ENCODE measurements at places on chromosomes 16 and 17.

- no peak for DNase-seq
These were observed 219.0 kb downstream of the FTO start for GRCh38 chr16:53922807-53923571.

DNA sequence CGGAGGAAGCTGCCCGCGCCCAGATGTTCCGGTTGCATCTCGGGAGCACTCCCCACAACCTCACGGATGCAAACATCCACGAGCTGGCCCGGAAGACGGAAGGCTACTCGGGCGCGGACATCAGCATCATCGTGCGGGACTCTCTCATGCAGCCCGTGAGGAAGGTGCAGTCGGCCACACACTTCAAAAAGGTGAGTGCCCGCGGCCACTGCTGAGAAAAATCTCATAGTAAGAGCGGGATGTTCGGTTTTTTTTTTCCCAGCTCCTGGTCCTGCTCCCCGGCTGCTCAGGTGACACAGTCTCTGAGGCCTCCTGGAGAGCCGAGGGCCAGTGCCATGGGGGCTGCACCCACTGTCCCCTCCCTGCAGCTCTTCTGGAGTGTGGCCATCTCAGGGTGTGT lies 9.3 kb downstream of the PDF start:
- DNase-seq: no peak

DNA sequence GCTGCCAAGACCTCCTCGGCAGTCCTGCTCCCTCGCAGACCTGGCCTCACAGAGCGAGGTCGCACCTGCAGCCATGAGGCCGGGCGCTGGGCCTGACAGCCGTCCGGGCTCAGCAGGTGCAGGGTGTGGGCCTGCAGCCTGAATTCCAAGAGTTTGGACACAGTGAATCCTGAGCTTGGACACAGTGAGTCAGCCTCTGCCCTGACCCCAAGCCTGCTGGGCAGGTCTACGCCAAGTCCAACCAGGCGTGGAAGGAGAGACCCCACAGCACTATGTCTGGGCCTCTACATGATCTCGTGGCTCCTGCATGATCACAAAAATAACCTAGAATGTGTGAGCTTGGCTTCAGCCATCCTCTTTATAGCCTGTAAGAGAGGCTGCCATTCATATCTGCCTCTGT lies 121.0 kb downstream of the C16orf95 start:
- no peak for DNase-seq

- no peak for DNase-seq
These were observed 1.9 kb downstream of the ENDOV start for GRCh38 chr17:80416940-80417293.

DNA sequence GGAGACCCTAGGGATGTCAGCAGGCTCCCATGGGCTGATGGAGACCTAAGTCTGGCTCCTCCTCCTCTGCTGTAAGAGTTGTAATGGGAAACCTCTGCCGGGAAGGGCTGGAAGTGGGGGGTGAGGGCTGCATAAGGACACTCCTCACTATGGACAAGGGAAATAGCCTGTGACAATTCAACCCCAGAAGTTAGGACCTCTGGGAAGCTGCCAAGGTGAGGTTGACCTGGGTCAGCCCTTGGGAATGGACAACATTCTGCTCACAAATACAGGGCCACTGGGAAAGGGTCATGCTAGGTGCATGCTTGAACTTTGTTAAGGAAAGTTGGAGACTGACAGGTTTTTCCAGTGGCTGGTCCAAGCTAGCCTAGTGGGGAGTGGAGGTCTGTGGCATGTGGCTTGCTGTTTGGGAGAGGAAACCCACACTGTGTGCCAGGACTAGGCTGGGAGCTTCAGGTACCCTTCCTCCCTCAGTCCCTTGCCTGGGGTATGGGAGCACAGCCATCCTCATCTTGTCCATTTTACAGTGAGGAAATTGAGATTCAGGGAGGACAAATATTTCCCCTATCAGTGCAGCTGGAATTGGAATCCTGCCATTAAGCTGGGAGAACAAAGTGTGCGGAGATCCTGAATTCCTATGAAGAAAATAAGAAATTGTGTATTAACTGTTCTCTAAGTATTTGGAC lies 190.4 kb downstream of the SALL1 start:
- no peak for DNase-seq

GRCh38 chr17:27268394-27269085 lies 25.4 kb upstream of the WSB1 start:
- no peak for DNase-seq

DNA sequence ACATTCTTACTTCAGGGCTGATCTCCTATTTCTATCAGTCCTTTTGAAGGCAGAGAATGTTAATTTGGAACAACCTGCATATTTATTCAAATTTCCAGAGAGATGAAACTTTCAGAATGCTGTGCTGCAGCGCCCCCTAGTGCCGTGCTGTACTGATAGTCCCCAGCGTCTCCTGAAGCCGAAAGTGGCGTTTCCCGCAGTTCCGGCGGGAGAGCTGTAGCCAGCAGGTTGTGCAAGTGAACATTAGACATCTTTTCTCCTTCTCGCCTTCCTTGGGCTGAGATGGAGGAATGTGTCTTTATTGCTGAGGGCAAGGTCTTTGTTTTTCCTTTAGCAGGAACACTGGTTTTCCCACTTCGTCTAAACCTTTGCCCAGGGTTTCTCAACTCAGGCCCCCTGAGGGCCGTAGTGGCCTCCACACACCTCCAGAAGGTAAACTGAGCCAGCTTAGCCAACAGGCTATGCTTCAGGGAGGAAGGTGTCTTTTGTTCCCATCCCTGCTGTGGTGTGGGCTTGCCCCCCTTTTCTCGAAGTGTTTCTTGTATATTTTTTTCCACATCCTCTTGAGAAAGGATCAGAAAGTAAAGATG lies 26.4 kb downstream of the USP10 start:
- no peak for DNase-seq

GRCh38 chr16:10971560-10971961 lies 27.2 kb downstream of the CLEC16A start:
- no peak for DNase-seq

- DNase-seq: no peak
These were observed 289.6 kb upstream of the ERCC4 start for GRCh38 chr16:13630374-13630773.

DNA sequence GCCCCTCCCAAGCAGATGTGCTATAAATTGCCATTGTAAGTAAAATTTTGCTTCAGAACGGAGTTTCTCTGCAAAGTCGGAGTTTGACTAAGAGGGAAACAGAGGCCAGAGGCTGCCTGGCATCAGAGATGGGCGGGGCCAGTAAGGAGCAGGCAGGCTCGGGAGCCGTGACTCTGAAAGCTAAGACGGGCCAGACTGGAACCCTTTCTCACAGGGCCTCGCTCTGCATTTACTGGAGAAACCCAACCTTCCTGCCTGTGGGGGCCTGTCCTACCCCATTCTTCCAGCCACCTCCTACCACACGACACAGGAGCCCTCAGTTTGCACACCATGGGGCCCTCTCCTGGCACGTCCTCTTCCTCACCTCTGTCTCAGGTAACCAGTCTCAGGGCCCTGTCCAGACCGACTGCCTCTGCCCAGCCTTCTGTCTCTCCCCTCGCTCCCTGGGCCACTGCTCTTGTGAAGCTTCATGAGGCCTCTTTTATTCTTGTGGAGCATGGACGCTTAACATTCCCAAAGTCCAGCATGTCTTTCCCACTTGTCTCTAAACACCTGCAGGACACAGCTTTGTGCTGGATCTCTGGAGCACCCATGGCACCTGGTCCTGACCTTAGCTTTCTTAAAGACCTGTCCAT lies 48.4 kb upstream of the ACSF3 start:
- no peak for DNase-seq

- no peak for DNase-seq
These were observed 21.6 kb downstream of the RTN4RL1 start for GRCh38 chr17:2003525-2003924.

DNA sequence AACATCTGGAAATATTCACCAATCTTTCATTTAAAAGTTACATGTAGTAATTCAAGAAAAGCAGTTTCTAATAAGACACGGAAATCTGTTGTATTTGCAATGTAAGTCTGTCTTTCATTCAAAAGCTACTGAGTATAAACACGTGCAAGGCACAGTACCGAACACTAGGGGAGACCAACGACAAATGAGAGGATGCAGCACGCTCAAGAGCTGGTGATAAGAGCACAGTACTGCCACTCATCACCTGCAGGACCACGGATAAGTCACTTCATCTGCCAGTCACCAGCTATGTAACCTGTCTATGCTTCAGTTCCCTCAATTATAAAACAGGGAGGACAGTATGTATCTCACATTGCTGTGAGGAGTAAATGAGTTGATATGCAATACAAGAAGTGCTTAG lies 67.1 kb downstream of the CLEC18A start:
- no peak for DNase-seq

DNA sequence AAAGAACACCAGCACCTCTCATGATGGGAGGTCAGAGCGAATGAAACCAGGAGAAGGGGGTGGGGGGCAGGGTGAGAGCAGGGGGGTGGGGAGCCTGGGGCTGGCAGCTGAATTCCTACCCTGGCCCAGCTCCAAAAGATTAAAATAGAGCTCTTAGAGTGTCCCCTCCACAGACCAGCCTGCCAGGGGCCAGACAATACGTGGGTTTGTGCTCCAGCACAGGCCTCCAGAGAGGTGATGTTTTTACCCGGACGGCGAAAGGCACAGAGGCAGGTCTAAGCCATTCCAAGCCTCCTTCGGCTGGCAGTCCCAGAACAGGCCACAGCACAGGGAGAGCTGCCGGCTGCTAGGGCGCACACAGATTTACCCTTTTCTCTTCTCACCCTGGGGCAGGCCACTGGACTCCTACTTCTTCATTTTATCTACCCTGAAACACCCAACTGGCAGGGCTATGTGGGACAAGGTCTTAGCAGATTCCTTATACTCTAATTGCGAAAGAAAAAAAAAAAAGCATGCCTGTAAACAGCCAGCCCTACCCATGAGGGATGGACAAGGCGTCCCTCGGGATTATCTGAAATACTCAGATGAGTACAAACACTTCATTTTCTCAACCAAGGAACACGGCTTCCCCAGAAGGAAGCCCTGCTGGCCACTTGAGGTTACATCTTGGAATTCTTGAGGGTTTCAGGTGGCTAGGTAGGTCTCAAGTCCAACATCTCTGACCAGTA lies 71.9 kb upstream of the NOG start:
- no peak for DNase-seq

DNA sequence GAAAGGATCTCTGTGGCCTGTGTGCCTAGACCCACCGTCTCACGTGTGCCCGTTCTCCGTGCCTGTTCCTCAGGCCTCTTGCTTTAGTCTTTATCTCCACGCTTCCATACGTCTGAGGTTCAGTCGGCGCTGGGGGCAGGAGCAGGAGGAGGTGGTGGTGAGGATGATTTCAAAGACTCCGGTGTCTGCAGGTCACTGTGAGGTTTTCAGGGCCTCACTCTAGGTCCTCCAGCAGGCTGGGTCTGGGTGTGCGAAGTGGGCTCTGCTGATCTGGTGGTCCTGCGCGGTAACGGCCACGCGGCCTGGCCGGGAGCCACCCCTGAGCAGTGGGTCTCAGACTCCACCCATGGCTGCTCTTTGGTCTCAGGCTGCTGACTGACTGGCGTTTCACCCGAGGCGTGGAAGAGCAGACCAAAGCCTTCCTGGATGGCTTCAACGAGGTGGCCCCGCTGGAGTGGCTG lies 14.4 kb upstream of the CLEC18A start:
- no peak for DNase-seq

GRCh38 chr16:8866118-8866883 lies 2.5 kb downstream of the CARHSP1 start:
- no peak for DNase-seq

DNA sequence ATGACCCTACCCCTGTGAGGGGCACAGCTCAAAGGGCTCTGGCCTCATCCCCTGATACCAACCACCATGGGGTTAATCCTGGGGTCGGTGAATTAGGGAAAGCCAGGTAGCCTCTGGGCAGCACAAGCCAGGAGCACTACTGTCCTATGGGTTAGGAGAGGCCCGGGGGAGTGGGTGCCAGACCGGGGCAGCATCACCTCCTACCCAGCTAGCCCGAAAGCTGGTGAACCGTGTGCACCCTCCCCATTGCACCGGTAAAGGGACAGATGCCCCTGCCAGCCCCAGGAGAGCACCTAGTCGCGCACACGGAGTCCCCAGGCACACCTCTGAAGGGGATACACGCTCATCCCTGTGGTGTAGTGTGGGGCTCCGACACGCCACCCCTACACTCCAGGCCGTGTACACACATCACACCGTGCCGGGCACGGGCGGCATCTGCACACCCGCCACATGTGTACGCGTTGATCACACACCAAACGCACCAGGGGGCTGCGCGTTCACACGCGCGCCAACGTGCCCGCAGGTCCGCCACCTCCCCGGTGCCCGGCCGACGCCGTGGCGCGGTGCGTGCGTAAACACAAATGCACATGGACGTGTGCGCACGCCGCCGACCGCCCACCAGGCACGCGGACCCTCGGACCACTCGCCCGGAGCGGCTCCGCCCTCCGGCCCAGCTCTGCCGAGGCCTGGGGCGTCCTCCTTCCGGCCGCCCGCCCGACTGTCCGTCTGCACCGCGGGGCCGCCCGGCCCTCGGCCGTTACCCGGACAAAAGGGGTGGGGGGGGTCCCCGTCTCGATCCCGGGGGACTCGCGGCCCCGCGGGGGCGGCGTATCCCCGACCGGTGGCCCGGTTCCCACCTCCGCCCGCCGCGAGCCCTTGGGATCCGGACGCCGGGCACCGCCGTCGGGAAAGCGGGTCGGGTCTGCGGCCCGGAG lies 785 bp downstream of the UBALD1 start:
- DNase-seq: no peak

- DNase-seq: no peak
These were observed 1.3 kb downstream of the SRL start for GRCh38 chr16:4240624-4241023.

- DNase-seq: no peak
These were observed 4.2 kb upstream of the KLHL11 start for GRCh38 chr17:41869426-41869825.

DNA sequence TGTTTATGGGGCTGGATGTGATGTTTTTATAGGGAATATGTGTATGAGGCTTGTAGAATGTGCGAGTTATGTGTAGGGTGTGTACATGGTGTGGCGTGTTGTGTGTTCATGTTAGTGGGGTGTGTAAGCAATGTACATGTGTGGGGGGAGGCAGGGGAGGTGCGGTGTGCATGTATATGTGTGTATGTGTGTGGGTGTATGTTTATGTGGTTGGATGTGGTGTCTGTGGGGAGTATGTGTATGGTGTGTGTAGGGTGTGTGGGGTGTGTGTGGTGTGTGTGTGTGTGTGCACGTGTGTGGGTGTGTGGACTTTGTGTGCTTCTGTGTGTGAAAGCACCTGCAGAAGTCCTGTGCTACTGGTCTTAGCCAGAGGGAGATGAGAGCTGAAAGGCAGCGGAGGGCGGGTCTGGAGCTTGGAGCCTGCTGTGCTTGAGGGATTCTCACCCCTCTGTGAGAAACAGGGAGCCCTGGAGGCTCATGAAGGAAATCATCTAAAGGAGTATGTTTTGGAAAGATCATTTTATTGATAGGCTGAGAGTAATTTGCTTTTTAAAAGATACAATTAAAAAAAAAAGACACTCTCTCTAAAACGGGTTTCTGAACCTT lies 222.7 kb downstream of the HS3ST4 start:
- no peak for DNase-seq

DNA sequence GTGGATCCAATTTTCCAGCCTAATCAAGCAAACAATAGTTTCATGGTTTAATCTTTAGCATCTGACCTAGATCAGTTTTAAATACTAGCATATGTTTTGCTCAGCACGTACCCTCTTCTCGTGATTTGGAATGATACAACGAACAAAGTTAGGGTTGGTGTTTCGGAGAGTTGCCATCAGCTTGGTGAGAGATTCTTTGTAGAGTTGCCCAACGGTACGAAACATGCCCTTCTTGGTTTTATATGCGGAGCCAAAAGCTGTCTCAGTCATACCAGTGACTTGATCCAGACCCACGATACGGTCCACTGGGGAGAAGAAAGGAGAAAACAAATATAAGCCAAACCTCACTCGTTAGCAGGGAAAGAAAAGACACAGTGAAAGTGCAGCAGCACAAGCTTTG lies 85.3 kb downstream of the NDEL1 start:
- DNase-seq: no peak

Data from cortex of kidney (tissue), 1 donor.